DMS79 treated with DMSO at 0.1 percent for 48 hours (cell line): ENCODE measurements at places on chromosomes 3 and 15.

GRCh38 chr3:88142094-88142624 is 7.6 kb upstream of the C3orf38 start:
- no peak for DNase-seq

DNA sequence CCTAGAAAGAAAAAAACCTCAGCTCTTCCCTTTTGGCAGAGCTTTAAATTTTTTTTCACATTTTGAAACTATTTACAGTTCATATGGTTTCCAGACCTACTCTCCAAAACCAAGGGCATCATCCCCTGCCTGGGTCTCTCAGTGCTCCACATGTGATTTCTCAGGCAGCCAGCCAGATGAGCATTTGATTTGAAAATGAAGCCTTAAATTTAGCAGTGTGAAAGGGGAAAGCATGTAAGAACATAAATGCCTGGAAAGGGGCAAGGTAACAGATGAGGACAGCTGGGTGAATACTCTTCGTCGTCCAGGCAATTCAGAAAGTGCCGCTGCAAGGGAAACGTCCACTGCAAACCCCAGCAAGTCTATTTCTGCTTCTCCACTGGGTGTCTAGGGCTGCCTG is 94.8 kb downstream of the ATP8B4 start:
- no peak for DNase-seq

GRCh38 chr3:48544141-48544540 is 12.5 kb downstream of the PFKFB4 start:
- DNase-seq, result no peak

DNA sequence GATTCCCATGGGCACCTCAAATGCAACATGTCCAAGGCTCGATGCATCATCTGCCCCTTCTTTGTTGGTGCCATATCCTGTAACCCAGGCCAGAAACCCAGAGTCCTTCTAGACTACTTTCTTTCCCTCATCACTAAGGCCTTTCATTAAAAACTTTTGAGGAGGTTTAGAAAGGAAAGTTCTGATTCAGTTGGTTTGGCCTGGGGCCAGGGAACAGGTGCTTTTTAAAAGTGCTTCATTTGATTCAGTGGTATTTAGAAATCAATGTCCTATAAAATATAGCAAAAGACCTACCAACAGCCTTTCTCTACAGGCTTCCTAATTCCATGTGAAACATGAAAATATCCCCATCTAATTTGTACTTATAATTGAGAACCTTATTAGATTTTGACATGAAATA is 341.9 kb upstream of the RORA start:
- DNase-seq, result no peak

GRCh38 chr3:380801-381200 is 184.2 kb downstream of the CHL1 start:
- no peak for DNase-seq

DNA sequence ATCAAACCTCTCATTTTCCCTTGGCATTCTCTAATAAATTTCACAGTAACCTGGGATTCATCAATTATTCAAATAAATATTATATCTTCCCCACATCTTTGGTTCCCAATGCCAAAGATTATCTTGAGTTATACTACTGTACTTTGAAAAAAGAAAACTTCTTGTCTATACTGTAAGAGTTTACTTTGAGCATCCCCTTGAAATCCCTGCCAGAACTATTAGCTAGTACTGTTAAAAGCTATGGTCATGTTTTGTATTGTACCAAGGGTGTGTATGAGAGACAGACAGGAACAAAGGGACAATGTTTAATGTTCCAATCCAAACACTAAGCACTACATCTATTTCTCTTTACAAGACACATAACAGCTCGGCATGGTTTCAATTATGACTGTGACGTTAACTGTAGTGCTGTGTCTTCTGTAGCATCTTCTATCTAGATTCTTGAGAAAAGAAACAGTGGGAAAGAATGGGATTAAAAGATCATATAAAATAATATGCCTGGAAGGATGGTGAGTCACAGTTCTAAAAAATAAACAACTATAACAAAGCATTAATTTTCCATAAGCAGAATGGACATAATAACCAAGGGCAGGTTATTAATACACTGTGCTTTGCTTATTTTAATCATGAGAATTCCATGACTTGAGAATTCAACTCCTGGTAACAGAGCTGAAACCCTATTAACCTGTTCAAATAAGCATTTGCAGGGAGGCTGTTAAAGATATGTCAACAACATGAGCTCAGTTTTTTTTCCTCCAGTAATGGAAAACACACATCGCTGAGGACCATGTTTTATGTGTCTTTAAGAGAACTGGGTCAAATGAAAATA is 71.1 kb downstream of the ALDH1A2 start:
- DNase-seq, result no peak

- peak; percentile 98 for DNase-seq
Observed at GRCh38 chr3:188179006-188179966, 25.3 kb downstream of the LPP start.

GRCh38 chr3:37347941-37348340 is 173.6 kb upstream of the LRRFIP2 start:
- DNase-seq, result no peak

GRCh38 chr3:113802795-113803455 is 35.7 kb upstream of the GRAMD1C start:
- DNase-seq, result no peak

GRCh38 chr15:51144021-51144532 is 49.4 kb upstream of the TNFAIP8L3 start:
- no peak for DNase-seq

DNA sequence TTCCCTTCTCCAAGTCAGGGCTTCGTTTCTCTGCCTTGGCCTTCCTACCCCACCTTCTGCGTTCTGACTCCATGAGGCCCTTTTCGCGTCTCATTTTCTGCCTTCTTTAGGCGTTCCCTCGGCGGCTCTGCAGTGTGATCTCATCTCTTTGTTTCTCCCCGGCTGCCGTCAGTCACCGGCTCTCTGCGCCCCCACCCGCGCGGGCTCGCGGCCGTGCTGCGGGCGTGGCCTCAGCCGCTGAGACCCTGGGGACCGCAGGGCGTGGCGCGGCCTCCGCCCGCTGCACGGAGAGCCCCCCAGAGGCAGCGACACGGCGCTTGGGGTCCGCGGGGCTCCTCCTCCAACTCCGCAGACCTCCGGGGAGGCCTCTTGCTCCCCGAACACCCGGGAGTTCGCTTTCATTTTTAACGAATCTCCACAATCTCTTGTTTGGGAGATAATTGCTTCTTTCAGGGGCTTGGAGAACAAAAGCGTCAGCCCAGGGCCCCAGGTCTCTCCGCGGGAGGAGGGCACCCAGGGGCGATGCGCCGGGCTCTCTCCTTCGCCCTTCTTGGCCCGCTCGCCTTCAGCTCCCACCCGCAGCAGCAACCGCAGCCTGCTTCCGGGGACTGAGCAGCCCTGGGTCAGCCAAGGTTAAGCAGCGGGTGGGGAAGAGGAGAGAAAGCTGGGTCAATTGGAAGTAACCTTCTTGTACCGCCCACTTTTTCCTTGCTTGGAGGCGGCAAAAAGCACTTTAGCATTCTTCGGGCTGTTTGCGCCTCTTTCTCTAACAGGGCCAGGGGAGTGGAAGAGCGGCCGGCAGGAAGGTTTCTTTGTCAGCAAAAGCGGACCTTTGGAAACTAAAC is 35.2 kb downstream of the GAP43 start:
- DNase-seq, result peak; percentile 88

DNA sequence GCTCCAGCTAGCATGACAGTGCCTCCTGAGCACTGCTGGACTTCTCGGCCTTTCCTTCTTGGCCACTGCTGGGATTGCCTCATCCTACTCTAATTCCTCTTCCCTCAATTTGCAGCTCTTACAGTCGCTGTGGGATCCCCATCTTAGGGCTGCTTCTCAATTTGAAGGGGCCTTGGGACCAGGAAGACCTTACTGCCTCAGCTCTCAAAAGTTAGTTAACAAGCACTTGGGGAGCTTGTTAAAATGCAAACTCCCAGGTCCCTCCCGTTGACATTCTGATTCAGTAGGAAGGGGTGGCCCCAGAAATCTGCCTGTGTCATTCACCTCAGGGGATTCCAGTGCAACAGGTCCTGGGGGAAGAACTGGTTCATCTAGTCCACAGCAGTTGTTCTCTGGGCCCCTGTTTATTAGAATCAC is 14.8 kb downstream of the BDH1 start:
- no peak for DNase-seq

GRCh38 chr3:186417791-186418190 is 55.8 kb upstream of the DGKG start:
- DNase-seq, result no peak

GRCh38 chr15:34582461-34583371 is 735 bp downstream of the GOLGA8B start:
- no peak for DNase-seq

DNA sequence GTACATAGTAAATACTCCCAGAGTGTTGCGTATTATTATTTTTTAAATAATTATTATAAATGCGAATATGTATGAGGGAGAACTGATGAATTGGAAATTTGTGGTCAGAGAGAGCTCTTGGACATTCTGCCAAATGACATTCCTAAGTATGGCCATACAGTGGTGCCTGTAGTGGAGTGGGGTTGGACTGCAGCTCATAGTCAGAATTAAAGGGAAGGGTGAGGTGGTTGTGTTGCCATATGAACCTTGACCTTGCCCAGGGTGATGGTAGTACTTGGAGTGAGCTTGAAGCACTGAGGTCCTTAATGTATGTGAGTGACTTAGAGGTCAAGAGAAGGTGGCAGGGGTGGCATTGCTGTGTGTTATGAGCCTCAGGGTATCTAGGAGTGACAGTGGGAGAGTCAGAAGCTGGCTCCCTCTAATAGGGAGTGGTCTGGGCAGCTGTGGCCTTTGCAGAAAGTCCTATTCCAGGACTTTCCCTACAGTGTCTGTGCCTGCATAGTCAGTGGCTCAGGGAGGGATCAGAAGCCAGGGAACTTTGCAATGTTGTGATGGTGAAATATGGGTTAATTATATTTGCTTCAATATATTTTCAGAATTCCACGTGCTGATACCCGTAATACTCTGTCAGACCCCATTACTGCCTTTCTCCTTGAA is 26.2 kb downstream of the PDE8A start:
- DNase-seq, result no peak

- DNase-seq, result no peak
Observed at GRCh38 chr3:188791311-188791710, 380.5 kb upstream of the TPRG1 start.

DNA sequence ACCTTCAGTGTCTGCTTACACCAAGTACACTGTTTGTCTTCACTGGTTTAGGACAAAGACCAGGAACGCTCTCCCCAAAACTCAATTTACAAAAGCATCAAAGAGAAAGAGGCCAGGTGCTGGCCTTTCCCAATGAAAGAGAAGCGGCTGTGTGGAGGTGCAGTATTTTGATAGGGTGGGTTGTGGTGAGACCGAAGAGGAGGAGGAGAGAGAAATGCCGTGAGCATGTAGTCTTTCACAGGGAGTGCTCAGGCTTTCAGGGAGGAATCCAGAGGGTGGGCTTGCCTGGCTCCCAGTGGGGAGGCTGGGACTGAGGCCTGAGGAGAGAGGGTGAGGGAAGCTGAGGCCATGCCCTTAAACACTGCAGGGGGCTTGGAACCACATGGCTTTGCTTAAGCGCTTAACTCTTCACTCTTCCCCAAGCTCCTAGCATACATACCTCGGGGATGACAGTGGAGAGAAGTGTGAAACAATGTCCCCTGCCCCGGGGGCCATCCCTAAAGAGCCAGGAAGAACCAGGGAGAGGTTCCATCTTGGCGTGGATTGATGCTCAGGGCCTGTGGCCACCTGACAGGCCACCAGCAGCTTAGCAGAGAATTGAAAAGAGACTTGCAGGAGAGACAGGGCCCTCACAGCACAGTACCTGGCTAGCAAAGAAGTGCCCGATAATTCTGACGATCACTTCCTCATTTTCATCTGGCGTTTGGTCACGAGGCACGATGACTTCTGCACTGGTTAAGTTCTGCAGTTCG is 60.5 kb downstream of the SENP2 start:
- no peak for DNase-seq

GRCh38 chr3:30343067-30343831 is 263.2 kb upstream of the TGFBR2 start:
- no peak for DNase-seq

DNA sequence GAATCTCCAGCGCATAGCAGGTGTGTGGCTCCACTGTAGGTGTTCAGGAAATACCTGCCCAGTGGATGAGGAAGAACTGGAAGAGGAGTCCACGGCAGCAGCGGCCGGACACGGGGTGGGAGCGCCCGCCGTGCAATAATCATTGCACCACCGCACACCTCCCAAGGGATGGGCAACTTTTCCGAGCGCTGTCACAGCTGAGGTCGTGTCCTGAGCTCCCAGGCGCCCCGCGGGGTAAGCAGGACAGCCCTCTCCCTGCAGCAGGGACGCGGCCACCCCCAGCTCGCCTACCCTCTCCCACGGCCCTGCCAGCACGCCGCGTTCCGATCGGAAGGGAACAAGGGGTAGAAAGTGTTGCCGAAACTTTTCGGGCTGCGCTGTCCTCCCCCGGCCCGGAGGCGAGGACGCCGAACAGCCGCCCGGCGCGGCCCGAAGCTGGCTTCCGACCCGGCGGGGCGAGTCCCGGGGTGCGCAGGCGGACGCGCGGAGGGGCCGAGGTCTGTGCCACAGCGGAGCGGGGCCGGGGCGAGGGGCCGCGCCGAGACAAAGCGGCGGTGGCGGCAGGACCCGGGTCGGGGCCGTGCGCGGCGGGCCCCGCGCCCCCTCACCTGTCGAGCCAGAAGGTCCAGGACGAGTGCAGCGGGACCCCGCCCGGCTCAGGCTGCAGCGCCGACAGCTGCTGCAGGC is 475 bp downstream of the EIF4E3 start:
- peak; percentile 3 for DNase-seq

DNA sequence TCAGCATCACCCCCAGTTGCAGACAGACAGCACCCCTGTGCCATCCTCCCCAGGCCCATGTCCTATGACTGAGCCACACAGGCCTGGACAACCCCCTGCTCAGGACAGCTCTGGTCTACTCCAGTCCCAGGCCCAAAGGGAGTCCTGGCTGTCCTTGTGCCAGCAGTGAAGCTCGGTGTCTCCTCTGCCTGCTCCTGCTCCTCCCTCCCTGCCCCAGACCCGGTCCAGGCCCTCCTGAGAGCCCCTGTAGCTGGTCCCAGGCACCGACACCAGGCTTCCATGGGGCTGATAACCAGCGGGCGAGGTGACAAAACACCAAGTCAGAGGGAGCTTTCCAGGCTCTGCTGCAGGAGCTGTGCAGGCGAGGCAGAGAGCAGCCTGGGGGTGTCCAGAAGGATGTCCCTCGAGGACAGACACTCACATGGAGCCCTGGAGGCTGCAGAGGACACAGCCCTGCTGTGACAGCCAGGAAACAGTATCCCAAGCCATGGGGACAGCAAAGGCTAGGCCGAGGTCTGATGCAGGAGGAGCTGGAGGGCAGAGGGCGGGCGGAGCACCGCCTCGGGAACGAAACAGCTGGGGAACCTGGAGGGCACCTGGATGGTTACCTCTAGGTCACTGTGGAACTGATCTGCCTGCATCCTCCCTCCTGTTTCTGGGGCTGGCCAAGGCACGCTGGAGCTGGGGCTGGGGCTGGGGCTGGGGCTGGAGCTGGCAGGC is 103.8 kb upstream of the PRR20G start:
- DNase-seq, result no peak
